Fibroblast of lung (primary cell): ENCODE measurements at places on chromosomes 2 and 18. TPM values are rescaled to one million over a fixed set of nuclear protein-coding genes. Genes with fewer than 3 reads are reported as not detected.

Gene WNT10A
- not detected in 2 replicates for total RNA-seq

Gene MYOM1
- total RNA-seq = 0.26 and 0.83 TPM in 2 replicates

DNA sequence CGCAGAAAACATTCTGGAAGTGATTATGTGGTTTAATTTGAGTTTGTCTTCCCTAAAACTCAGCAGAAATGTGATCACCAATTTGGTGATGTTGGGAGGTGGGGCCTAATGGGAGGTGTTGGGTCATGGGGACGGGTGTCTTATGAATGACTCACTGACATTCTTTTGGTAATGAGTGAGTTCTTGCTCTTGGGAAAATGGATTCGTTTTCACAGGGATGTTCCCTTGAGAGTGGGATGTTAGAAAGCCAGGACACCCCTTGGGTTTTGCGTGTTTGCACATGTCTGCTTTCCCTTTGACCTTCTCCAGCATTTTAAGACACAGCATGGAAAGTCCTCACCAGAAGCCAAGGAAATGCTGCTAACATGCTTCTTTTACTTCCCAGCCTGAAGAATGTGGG lies 321.5 kb upstream of the NT5C1B start:
- DNase-seq = peak; percentile 75

DNA sequence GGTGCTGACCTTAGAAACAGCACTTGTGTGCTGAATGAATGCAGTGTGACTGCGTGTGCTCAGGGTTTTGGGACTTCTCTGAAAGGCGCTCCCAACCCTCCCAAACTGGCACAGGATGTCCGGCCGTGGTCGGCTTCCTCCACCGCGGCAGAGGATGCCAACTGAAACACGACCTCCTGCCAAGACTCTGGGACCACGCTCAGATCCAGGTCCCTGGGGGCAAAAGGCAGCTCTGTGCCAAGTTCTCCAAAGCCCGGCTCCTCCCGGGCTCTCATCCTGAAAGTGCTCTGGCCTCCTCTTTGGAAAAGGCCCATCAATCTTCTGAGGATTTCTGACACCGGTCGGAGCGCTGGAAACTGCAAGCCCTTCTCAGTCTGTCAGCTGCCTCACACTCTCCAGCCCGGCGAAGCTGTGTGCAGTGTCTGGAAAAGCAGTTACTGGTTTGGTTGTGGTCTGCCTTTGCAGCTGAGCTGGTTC lies 32.3 kb upstream of the ZBTB7C start:
- DNase-seq = peak; percentile 29

Gene DIPK1C
- not detected in 2 replicates for total RNA-seq

Gene CYS1
- total RNA-seq = 1.5 and 5.1 TPM in 2 replicates
